ENCODE measurements at places on chromosomes 3 and 15.
A peak's percentile ranks its signal among the peaks of the same experiment; 100 is the strongest.

- no peak for DNase-seq
Observed at GRCh38 chr3:1179146-1179545, 86.3 kb downstream of the CNTN6 start.

- DNase-seq: no peak
Observed at GRCh38 chr3:94167346-94167745, 104.5 kb downstream of the NSUN3 start.

- DNase-seq: no peak
Observed at GRCh38 chr3:129112308-129113052, 9.1 kb downstream of the RAB43 start.

DNA sequence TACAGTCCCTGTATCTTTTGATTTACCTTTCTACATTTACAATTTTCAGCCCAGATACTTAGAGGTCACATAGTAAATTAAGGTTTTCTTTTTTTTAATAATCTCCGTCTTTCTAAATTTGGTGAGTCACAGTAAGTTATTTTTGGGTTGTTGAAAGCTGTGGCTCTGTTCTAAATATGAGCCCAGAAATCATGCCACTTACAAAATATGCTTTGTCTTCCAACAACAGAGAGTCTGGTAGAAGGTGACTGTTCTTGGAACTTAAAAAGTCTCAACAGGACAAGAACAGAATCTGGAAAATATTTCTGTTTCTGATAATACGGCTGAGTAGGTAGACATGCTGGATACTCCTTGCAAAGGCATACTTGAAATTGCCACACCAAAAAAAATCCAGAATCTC, 16.0 kb downstream of the GOLGA8S start:
- DNase-seq: no peak

DNA sequence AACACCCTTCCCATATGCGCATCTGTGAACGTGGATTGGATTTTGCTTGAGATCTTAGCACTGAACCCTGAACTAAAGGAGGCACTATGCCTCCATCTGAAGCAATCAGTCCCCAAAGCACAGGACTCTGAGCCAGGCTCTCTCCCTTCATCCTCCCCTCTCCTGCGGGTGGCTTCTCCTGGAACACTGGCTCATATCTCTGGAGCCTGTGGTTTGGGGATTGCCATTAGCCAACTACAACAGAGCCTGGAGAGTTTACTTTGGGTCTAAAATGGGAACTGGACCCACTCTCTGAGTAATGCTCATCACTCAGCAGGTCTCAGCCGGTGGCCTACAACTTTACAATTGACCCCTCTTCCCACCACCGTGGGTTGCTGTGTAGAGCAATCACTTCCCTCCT, 190.8 kb upstream of the HES1 start:
- DNase-seq: no peak

- DNase-seq: no peak
Observed at GRCh38 chr3:100978011-100978659, 15.1 kb downstream of the ABI3BP start.

DNA sequence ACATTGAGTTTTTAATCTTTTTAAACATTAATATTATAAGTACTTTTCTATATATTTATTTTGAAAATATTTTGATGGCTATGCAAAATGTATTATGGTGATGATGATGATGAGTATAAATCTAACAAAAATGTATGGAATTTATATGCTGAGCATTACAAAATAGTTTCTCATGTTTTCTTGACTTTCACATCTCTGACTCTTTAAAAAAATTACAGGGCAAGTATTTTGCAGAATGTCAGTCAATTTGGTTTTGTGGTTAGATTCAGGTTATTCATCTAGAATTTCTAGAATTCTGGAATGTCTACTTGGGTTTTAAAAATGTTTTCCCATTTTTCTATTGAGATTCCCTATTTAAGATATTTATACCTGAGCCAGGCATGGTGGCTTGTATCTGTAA, 41.7 kb upstream of the ANP32A start:
- no peak for DNase-seq

GRCh38 chr3:115667738-115668065, 44.4 kb downstream of the GAP43 start:
- DNase-seq: no peak

GRCh38 chr15:63048776-63049665, 6.5 kb downstream of the TPM1 start:
- DNase-seq: peak; percentile 60

GRCh38 chr3:156657862-156658731, 16.3 kb upstream of the TIPARP start:
- DNase-seq: no peak
